Cortex of kidney (tissue), 1 donor: ENCODE measurements at places on chromosomes 3 and 15.

GRCh38 chr3:160981217-160981938 lies 123.8 kb downstream of the B3GALNT1 start:
- no peak for DNase-seq

- no peak for DNase-seq
Measured at GRCh38 chr3:181417748-181418147, 294.0 kb upstream of the SOX2 start.

GRCh38 chr3:74332165-74332564 lies 282.3 kb downstream of the CNTN3 start:
- DNase-seq: no peak

DNA sequence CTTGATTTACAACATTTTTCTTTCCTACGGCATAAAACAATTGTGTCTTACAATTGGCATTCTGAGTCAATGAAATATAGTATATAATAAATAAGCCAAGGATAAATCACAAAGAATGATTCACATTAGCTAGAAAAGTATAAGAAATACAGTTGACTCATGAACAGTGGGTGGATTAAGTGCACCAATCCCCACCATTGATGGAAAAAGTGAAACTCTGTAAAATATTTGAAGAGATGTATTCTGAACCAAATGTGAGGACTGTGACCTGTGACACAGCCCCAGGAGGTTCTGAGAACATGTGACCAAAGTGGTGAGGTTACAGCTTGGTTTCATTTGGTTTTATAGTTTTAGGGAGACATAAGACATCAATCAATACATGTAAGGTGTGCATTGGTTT lies 227.5 kb downstream of the ALCAM start:
- DNase-seq: no peak

DNA sequence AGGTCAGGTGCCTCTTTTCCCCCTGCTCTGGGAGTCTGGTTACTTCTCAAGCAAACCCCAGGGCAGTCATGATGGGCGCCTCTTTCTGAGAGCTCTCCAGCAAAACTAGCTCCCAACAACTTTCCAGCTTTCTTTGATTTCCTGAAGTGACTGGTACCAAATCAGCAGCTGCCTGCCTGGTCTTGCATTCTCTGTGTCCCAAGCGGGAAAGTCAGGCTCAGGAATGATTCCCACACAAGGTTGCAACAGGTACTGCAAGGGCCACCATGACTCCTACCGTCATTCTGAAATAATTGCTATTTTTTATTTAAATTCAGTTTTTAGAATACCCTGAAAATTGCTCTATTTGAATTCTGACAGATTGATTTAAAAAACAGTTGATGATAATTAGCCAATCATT lies 658.7 kb downstream of the SQOR start:
- DNase-seq: no peak

GRCh38 chr3:66363148-66363547 lies 137.7 kb downstream of the LRIG1 start:
- no peak for DNase-seq

- DNase-seq: no peak
Measured at GRCh38 chr15:77688693-77689092, 56.0 kb upstream of the LINGO1 start.

GRCh38 chr3:176896640-176897039 lies 300.6 kb downstream of the TBL1XR1 start:
- DNase-seq: no peak

DNA sequence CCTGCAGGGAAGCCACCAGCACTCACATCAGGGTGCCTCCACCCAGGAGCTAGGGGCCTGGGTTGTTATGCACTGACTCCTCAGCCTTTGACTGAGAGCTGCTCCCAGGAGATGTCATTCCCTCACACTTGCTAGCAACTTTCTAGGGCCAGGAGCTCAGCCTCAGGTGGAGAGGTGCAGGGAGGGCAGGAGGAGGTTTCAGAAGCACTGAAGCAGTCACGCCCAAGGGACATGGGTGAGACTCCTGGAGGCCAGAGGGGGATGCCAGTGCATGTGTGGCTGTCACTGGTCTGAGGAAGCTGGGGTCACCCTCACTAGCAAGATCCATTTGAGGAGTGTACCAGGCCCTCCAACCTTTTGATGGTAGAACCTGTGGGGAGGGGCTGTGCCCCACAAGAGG lies 271.2 kb downstream of the PLCL2 start:
- DNase-seq: no peak

DNA sequence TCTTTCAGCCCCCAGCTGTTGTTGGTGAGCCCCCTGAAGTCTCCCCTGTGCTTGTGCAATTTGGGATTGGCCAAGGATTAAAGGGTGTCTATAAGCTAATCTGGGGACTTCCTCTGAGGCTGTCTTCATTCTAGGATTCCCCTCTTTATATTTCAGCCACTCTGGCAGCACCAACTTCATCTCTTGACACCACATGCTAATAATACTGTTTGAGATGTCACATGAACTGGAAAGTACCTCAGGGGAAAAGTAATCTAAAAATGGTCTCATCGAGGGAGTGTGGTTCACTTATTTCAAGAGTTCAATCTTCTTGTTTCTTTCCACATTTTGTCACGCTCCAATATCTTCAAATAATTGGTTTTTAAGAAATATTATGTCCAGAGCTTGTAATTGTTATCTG lies 279.2 kb upstream of the TMC3 start:
- no peak for DNase-seq

DNA sequence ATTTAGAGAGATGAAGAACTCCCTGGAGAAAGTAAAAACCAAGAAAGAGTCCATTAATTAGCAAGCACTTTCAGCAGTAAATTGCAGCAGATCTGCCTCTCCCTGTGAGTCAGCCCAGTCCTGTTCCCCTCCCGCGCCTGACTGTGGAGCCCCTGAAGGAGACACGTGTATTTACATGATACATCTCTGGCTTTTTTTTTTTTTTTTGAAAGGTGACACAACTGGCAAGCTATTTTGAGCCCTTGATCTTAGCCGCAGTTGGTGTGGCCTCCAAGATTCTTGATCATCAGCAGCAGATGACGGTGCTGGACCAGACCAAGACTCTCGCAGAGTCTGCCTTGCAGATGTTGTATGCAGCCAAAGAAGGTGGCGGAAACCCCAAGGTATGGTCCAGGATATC lies 271.8 kb upstream of the TPM1 start:
- no peak for DNase-seq

- no peak for DNase-seq
Measured at GRCh38 chr3:123559040-123559861, 25.6 kb downstream of the HACD2 start.

DNA sequence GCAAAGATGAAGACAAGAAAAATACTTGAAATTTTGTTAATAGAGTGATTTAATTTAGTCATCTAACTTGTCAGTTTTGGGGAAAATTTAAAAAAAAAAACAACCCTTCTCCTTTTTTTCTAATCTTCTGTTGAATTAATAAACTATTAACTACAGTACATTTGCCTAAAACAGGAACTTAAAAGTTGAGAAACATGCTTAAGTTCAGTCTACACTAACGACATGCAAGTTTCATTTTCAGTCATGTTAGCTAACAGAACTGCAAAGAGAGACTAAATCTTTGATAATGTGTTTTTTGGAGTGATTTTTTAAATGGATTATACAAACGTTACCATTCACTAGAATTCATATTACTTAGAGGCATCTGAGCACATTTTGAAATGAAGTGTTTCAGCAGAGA lies 71.9 kb upstream of the MBNL1 start:
- no peak for DNase-seq

DNA sequence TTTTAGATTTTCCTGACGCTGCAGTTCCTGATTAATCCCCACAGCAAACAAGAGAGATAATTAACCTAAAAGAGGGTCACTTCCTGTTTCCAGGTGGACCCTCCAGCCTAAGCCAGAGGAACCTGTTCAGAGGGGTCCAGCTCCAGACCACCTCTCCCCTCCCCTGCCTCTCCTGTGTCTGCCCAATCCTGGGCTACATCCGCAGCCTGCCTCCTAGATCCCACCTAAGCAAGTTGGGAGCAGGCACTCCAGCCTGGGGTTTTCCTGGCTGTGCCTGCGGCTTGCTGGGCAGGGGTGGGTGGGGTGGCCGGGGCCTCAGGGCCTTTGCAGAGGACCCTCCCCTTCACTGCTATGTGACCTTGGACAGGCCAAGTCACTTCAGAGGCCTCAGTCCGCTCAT lies 178.6 kb upstream of the LINGO1 start:
- DNase-seq: no peak

DNA sequence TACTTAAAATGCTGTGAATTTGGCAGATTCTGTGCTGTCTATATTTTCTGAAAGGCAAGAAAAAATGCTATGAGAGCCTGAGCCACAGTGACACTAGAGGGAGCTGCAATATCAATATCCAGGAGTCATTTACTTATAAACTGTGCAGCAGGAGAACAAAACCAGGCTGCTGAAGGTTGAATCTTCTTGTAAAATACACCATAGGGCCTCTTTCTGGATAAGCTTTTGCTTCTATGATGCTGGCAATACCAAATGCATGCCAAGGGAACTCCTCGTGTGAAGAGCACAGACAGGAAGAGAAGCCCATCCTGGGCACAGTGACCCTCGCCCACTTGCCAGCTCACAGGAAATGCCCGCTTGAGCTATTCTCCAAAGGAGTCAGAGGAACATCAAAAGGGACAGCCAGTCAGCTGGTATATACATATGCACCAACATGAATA lies 48.0 kb upstream of the TSPAN3 start:
- DNase-seq: no peak

DNA sequence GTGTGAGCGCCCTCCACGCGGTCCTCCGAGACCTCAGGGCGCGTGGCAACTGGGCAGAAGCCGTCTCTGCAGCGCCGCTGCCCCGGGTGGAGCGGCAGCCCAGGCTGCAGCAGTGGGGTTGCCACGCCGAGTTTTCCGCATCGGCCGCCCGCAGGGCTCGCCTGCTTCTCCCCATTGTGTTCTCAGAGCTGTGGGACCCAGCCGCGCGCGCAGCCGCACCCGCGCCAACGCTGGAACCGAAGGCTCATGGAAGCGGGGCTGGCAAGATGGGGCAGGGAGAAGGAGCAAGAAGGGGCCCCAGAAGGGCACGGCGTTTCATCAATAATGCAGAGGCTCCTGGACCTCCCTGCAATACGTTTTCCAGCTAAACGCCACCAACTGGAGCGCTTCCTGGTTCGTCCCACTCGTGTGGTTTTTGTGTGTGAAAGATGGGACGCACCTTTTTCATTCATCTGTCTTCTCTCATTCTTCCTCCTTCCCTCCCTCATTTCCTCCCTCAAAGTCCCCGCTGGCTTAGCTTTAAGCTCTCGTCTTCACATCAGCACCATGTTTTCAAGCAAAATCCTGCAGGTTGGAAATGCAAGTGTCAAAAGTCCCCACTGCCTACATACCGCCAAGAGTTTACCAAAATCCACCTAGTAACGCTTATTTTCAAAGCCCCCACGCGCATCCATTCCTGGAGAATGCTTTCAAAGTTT lies 1.2 kb downstream of the ROBO1 start:
- DNase-seq: no peak

DNA sequence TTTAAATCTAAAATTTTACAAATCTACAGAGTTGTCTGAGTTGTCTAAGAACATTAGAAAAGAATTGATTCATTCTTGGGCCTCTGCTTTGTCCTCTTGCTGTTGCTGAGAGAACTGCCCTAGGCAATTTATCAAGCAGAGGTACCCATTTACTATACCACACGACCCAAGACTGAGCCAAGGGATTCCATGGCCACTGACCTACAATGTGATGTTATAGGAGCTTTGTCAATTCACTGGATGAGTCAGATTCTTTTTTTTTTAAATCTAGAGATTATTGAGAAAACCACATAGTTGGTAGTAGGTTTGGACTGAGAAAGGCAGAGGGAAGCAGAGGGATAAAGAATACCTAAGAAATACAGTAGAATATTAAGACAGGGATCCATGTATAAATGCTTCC lies 55.3 kb downstream of the TRAT1 start:
- no peak for DNase-seq

DNA sequence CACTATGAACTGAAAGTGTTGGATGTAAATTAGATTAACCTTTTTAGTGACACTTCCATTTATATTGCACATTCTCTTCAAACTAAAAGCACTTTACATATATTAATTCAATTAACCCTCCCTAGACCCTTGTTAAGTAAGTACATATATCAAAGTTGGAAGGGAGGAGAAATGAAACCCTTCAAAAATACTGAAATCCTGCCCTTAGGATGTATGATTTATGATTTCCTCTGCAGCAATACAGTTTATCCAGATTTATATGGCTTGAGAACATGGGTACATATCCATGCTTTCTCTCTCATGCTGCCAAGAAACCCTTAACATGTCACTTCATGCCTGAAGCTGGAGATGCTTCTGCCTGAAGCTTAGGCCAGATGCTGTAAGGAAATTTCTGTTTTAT lies 11.0 kb downstream of the CLSTN2 start:
- DNase-seq: no peak

- no peak for DNase-seq
Measured at GRCh38 chr15:34023907-34024306, 15.1 kb downstream of the AVEN start.

DNA sequence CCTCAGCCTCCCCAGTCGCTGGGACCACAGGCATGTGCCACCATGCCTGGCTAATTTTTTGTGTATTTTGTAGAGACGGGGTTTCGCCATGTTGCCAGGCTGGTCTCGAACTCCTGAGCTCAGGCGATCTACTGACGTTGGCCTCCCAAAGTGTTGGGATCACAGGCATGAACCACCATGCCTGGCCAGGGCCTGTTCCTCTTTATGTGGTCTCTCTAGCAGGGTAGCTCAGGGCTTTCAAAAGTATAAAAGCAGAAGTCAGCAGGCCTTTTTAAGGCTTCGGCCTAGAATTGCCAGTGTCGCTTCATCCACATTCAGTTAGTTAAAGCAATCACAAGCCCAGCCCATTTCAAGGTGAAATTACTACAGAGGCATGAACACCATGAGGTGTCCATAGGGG lies 7.6 kb downstream of the VHL start:
- DNase-seq: no peak

GRCh38 chr15:44726136-44726535 lies 10.2 kb upstream of the TRIM69 start:
- DNase-seq: no peak

DNA sequence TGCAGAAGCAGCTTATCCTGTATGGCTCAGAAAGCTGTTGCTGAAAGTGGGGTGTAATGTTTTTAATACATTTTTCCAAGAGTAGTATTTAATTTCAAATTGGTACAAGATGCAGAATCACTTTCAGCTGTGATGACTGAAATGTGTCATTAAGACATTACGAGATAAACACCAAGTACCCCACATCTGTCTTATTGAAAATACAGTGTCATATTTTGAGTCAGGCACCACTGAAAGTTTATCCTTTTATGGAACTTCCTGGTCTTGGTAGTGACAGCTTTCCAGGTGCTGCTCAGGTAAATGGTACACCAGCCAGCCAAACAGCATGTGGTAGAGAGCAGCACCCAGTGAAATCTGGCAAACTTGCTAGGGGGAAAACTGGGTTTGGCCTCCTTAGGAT lies 16.9 kb downstream of the ASTE1 start:
- no peak for DNase-seq

DNA sequence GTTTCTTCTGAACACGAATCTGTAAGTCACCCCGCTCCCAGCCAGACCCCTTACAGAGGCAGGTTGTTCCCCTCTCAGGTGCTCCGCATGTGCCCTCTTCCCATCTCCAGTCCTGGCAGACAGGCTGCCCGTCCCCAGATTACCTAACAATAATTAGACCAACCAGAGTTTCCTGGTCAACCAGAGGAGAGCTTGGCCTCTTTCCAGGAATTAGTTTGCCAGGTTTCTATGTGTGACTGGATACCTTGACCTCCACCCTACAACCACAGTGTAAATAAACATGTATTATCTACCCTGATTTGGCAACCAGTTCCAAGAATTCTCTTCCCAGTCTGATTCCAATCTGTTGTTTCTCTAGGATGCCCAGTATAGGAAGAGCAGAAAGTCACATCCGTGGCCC lies 178.0 kb upstream of the UMPS start:
- no peak for DNase-seq

GRCh38 chr15:40763801-40764628 lies at the start of gene GCHFR:
Gene GCHFR (plus strand): TSS chr15:40764068. CDS start chr15:40764181, 113 bp downstream.
- no peak for DNase-seq

GRCh38 chr3:23968463-23969184 lies 23.5 kb downstream of the NR1D2 start:
- DNase-seq: no peak
